Activated CD4-positive, alpha-beta T cell treated with anti-CD3 and anti-CD28 coated beads for 36 hours (primary cell): ENCODE measurements at places on chromosomes 16 and 17. TPM values are rescaled to one million over a fixed set of nuclear protein-coding genes. Genes with fewer than 3 reads are reported as not detected.

FLII gene
- 282 TPM for total RNA-seq

GRCh38 chr17:79461041-79461440 is 149.8 kb downstream of the RBFOX3 start:
- H3K36me3 ChIP-seq = no peaks in the 10 kb centered on the region
- no peaks in the 10 kb centered on the region for H3K4me1 ChIP-seq
- H3K27ac ChIP-seq = no peak overlapping the region
- no peak for DNase-seq
- H3K27me3 ChIP-seq = no peaks in the 10 kb centered on the region

GPT2 gene
- 25.6 TPM for total RNA-seq

NOL3 gene
- total RNA-seq = 17.5 TPM

HIC1 gene
- total RNA-seq = 13.6 TPM

DNA sequence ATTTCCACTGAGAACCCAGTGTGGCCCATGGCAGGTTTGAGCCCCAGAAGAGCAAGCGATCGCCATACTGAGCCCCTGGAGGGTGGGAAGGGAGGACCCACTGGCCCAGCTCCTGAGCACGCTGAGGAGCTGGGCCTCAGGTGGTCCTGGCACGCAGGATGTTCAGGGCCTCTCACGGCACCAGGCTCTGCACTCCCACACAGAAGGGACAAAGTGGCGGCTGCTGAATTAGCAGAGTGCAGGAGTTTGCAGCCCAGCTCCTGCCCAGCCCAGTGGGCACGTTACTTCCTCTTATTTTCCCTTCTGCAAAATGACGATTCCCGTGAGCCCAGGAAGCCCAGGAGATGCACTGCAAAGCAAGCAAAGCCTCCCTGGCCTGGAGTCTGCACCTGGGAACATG is 42.3 kb upstream of the MTSS2 start:
- no peak overlapping the region for H3K4me3 ChIP-seq
- no peak for DNase-seq
- H3K4me1 ChIP-seq = no peaks in the 10 kb centered on the region
- no peak overlapping the region for H3K27ac ChIP-seq

DNA sequence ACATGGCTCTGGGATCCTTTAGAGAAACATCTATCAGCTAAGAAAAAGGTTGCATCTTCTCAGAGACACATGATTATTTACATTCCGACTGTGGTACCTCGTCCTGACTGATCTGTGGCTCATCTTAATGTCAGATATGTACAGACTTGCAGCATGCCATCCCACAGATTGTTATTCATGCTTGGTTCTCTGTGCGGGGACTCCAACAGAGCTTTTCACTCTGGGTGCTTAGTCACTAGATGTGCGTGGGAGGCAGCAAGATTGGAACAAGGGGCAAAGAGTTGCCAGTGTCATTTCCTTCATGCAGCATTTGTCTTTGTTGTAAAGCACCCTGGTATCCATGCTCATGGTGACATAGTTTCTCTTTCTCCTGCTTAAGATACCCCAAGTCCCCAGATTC is 179.1 kb upstream of the CACNG5 start:
- H3K27me3 ChIP-seq = no peaks in the 10 kb centered on the region
- H3K4me3 ChIP-seq = no peak overlapping the region
- peak overlapping the region; percentile 73 for H3K27ac ChIP-seq
- H3K4me1 ChIP-seq = peaks cover 47% of the 10 kb centered on the region

DNA sequence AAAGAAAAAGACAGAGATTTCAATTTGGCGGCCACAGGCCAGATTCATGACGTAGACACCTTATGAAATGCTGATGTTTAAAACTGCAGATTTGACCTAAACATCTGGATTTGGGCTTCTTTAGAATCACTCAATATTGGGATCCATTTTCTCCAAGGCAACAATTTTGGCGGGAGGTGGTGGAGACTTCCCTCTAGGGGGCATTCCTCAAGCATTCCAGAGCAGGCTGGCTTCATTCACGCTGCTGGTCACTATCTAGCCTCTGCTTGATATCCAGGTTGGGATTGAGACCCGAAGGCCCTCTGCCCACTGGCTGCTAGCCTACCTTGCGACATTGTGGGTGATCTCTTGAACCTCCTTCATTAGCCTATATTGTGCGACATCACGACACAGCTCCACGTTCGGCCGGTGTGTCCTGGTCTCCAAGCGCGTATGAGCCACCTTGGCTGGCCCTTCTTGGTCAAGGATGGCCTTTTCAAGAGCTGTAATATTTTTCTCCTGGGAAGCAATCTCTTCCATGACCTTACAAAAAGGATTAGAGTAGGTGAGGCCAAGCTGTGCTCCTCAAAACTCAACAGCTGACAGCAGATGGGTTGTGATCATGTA is 24.5 kb downstream of the FBXO39 start:
- H3K4me1 ChIP-seq = no peaks in the 10 kb centered on the region
- no peak overlapping the region for H3K4me3 ChIP-seq
- no peak overlapping the region for H3K27ac ChIP-seq
- H3K27me3 ChIP-seq = peaks cover 3% of the 10 kb centered on the region

- H3K4me3 ChIP-seq = peak overlapping the region; percentile 24
- H3K4me1 ChIP-seq = peaks cover 27% of the 10 kb centered on the region
- no peaks in the 10 kb centered on the region for H3K27me3 ChIP-seq
- no peak for DNase-seq
Observed at GRCh38 chr17:37430051-37430627, 23.5 kb downstream of the TADA2A start.

RAB11FIP4 gene
- 30.3 TPM for total RNA-seq

- no peaks in the 10 kb centered on the region for H3K27me3 ChIP-seq
- no peaks in the 10 kb centered on the region for H3K4me1 ChIP-seq
- no peak overlapping the region for H3K27ac ChIP-seq
- H3K4me3 ChIP-seq = no peak overlapping the region
- DNase-seq = no peak
Observed at GRCh38 chr17:71900621-71901229, 220.1 kb upstream of the SOX9 start.

CX3CL1 gene
- not detected for total RNA-seq

- peaks cover 2% of the 10 kb centered on the region for H3K27me3 ChIP-seq
- peaks cover 16% of the 10 kb centered on the region for H3K4me1 ChIP-seq
- DNase-seq = no peak
- H3K36me3 ChIP-seq = no peaks in the 10 kb centered on the region
Observed at GRCh38 chr17:7406235-7406825, 1.3 kb upstream of the NLGN2 start.

HOXB8 gene
- not detected for total RNA-seq

PLD6 gene
- total RNA-seq = 8.3 TPM

DNA sequence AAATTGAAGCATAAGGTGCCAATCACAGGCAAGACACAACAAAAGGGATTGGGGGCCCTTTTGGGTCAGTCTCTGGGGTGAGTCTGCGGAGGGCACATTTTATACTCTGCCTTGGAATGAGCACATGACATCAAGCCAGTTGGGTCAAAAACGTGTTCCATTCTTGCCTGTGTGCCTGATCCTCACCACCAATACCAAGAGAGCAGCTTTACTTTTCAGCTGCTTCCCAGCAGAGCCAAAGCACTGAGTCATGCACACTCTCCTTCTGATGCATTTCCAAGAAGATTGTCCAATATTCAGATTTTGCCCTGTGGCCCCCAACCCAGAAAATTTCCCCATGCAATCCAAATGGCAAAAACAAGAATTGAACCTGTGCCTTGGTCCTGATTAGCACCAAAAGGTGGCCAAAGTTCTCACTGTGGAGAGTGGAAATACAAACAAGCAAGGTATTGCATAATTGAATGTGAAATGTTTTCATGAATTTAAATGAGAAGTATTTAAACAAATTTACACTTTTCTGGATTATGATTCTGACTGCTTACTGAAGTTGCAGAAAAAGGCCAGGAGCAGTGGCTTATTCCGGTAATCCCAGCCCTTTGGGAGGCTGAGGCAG is 217.8 kb upstream of the SOX9 start:
- no peaks in the 10 kb centered on the region for H3K36me3 ChIP-seq
- H3K27ac ChIP-seq = no peak overlapping the region
- no peaks in the 10 kb centered on the region for H3K4me1 ChIP-seq
- DNase-seq = no peak
- H3K4me3 ChIP-seq = no peak overlapping the region
- H3K27me3 ChIP-seq = no peaks in the 10 kb centered on the region
